ENCODE measurements at places on chromosomes 3 and 15. TPM values are rescaled to one million over a fixed set of nuclear protein-coding genes. Genes with fewer than 3 reads are reported as not detected.

- no peak for DNase-seq
Measured at GRCh38 chr3:51336261-51336660, 48.8 kb upstream of the MANF start.

GRCh38 chr3:145417678-145418077 lies 743.3 kb downstream of the PLOD2 start:
- no peak for DNase-seq

DNA sequence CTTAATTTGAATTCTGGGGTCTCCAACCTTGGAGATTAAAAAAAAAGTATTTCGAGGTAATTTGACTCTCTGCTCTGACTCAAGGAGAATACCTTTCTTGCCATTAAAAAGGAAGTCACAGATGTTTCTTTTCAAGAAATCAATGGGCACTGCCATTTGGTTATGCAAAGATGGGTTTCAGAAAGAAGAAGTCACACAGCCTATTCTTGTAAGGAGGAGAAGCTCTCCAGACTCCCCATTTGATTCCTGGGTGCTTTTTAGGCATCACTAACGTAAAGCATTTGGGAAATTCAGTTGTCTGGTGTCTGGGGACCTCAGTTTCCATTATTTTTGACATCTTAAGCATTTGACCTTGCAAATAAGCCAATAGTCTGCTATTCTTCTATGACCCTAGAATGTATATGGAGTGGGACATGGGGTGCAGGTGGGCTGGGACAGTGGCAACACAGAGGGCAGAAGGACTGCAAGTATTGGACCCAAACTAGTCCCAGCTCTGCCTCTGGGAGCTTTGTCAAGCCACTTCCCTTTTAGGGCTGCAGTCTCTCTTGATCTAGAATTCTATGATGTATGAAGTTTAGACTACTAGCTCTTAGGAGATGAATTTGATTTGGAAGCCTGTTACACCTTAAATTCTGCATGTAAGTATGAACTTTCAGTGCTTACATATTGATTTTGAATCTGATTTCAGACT lies 27.8 kb downstream of the IL5RA start:
- DNase-seq = no peak

GRCh38 chr3:9339761-9340471 lies 22.9 kb upstream of the THUMPD3 start:
- DNase-seq = no peak

DNA sequence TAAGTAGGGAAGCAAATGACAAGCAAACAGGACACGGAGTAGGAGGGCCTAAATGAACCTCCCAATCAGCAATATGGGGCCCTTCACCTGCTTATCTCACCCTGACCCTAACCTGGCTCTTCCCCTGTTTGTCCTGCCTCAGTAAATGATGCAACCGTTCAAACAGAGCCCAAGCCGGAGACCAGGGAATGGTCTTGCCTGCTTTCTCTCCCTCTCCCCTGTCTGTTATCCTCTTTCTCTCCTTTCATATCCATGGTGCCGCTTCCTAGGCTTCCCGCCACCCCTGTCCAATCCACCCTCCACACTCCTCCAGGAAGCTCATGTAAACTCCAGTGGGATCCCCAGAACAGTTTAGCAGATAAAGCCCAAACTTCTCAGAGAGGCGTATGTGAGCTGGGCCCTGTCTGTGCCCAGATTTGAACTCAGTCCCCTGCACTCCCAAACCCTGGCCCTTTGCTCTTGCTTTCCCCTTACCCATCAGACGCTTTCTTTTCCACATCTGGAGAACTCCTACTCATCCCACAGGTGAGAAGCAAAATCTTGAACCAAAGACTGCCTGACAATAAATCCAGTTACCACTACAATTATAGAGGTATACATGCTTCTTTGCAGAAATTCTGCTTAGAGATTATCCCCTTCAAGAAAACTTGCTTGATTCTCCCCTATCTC lies 45.7 kb upstream of the STT3B start:
- DNase-seq = no peak

DNA sequence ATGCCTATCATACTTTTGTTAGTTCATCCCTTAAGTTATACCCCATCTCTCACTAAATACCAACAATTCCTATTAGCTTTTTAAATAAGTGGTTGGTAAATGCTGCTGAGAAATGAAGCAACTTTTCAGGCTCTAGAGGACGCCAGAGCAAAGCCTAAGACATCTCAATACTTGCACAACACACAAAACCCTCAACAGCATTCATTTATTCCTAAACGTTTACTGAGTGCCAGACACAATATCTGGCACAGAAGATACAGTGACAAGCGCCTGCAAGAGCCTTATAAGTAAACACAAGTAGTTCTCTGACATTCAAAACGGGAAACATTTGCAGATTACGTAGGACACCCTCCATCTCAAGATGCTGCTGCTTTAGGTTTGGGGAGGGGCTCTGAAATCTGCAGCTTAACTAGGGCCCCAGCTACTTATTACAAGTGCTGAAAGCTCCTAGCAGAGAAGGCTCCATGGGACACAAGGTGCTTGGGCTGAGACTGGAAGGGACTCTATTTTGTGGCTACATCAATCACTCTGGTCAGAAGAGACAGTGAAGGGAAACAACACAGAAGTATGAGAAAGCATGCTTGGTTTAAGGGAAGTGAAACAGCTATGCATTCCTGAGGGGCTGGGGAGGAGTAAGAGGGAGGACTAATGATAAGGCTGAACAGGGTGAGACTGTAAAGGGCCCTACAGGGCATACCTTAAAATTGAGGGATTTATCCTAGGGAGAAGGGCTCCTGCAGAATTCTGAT lies 311.3 kb downstream of the PLCL2 start:
- DNase-seq = no peak

- peak; percentile 31 for DNase-seq
Measured at GRCh38 chr3:128076483-128077201, 24.4 kb downstream of the SEC61A1 start.

DNA sequence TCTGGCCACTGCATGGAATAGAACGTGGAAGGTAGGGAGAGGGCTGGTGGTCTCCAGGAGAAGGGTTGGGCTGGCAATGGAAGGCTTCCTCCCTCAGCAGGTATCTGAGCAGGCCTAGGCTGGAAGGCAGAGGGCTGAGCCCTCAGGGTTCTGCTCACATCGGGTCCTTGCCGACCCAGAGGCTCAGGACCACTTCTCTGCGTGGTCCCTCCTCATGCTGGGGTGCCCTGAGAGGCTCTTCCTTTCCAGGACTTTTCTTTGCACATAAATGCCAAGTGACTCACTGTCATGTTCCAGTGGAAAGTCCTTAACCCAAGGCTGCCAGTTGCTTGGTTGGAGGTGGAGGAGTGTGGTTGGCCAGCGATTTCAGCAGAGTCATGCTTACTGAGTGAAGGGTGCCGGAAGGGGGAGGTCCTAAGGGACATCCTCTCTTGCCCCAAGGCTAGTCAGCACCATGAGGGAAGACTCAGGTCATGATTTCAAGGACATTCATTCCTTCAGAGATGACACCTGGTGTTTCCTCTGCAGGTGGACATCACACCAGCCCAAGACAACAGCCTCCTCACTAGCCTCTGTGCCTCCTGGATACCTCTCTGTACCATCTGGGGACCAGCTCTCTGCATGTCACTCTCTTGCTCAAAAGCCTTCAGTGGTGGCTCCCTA lies 8.2 kb downstream of the SLC6A6 start:
- DNase-seq = no peak

DNA sequence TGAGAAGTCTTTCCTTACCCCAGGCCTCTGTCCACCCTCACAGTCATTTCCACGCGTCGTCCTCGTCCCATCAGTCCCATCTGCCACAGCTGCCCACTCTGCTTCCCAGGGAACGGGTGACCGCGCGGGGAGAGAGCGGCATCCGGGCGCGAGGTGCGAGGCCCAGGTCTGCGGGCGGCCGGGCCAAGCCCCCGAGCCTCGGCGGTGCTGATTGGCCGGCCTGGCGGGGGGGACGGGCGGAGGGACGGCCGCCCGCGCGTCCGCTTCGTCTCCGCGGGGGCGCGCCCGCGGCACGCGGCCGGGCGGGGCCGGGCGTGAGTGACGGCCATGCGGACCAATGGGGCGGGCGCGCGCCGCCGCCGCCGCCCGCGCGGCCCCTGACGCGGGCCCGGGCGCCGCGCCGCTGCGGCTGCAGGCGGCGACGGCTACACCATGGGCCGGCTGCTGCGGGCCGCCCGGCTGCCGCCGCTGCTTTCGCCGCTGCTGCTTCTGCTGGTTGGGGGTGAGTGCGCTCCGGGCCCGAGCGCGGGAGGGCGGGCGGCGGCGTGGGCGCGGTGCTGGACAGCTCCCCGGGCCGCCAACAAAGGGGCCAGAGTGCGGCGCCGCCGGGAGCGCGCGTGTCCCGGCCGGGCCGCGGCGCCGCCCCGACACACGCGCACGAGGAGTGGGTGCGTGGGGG lies at the start of gene PODXL2:
PODXL2 (plus strand) TSS at position 398 of the 679 bp plus-strand sequence; CDS start at position 433, 35 bp downstream.
- DNase-seq = peak; percentile 38

DNA sequence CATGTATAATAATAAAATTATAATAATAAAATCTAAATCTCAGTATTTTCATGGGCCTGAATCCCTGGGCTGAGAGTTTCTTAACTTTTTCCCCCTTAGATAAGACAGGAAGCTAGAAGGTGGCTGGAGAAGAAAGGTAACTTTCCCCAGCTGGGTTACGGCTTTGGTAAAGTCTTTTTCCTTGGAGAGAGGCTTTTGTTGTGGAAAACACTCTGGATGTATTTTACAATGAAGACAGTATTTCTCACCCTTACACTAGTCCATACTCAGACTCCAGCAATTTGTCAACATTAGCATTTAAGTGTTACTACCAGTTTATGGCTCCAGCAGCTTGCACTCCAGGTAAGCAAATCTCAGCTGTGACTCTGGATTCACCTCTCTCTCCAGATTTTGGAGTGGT lies 34.9 kb downstream of the APH1B start:
- no peak for DNase-seq

- DNase-seq = no peak
Measured at GRCh38 chr3:50195501-50196252, 4.3 kb downstream of the GNAT1 start.

- DNase-seq = no peak
Measured at GRCh38 chr3:72728958-72729467, 119.2 kb downstream of the SHQ1 start.

- DNase-seq = no peak
Measured at GRCh38 chr15:35777061-35777460, 231.1 kb upstream of the DPH6 start.

DNA sequence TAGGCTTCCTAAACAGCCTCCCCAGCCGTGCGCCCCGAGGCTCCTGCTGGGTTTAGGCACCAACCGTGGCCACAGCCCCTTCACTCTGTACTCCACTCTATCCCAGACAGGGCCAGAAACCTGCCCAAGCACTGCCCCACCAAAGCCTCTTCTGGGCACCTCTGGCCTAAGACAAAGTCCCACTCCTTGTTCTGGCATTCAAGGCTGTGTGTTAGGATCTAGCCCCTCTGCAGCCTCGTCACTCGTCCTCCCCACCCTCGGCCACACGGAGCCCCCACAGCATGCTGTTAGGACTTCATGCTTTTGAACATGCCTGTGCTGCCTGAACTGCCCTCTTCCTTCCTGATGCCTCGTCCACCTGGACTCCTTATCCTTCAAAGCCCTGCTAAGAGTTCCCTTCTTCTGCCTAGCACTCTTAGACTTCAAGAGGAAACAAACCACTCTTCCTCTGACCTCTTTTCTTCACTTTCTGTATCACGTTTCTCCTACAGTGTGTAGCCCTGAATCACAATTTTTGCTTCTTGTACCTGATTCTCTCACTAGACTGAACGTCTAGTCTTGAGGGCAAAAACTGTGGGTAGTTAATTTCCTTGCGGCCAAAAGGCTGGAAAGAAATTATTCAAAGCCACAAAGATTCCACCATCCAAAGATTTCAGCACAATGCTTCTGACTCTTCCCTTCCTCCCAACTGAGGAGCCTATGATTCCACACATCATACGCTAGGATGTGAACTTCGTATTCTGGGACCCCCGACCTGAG lies 28.6 kb downstream of the WNT7A start:
- DNase-seq = no peak

DNA sequence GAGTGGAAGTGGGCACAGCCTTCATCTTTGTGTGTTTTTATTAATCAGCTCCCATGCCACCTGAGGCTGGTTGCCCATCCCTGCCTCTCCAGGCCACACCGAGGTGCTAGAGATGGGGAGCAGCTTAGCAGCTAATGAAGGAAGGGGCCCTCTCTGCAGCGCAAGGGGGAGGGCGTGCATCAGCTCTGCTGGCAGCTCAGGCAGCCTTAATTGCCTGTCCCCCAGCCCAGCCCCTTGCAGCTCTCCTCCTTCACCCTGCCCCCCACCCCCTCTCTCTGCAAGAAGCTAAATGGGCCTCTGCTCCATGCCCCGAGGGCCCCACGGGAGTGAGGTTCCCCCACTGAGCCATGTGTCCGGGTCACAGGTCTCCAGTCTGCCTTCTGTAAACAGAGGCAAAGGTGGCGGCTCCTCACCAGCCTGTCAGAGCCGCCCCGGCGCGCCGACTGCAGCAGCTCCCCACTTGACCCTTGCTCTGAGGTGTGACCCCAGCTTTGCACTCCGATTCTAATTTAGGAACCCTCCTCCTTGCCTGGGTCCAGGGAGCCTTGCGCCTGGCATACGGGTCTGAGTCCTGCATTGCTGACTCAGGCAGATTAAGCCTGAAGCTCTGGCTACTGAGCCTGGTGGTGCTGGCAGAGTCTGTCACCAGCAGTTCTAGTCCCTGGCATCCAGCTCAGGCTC lies 27.9 kb upstream of the NTRK3 start:
- DNase-seq = no peak

DNA sequence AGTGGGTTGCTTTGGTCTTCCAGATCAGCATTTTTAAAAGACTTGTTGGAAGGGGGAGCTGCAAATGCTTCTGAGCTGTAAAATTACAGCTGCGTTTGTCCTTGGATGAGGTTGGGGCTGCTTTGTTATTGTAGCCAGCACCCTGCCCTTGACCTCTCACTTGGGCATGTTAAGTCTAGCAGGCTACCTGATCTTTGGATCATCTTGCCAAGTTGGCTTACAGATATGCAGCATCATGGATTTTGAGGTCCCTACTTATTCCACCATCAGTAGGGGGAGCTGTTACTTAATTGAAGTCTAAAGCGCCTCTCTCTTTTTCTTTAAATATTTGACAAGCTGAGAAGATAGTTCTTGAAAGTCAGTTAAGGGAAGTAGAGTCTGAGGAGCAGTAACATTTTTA lies 793.0 kb downstream of the MCTP2 start:
- no peak for DNase-seq

- DNase-seq = no peak
Measured at GRCh38 chr3:57421336-57421735, 122.8 kb downstream of the DNAH12 start.

GRCh38 chr3:114128231-114128630 lies 50.6 kb downstream of the DRD3 start:
- no peak for DNase-seq

- DNase-seq = no peak
Measured at GRCh38 chr15:78981532-78982313, 36.9 kb upstream of the CTSH start.

GRCh38 chr15:36545467-36545992 lies 33.9 kb upstream of the CDIN1 start:
- no peak for DNase-seq

STRIT1 gene
- total RNA-seq = not detected

SCAANT1 gene
- total RNA-seq = not detected

ZNF660 gene
- 1.5 TPM for total RNA-seq

CORO2B gene
- total RNA-seq = not detected

MTFMT gene
- 12.9 TPM for total RNA-seq

DOCK3 gene
- total RNA-seq = 7.2 TPM

SLC25A26 gene
- 32.3 TPM for total RNA-seq

C3orf33 gene
- total RNA-seq = 3.3 TPM

MOBP gene
- total RNA-seq = not detected

UPK1B gene
- not detected for total RNA-seq

THRB gene
- not detected for total RNA-seq

All from activated T-cell treated with anti-CD3 and anti-CD28 coated beads, Interleukin-2, amount 50 U/mL, for 72 hours (primary cell).